ENCODE measurements at places on chromosomes 3 and 15.

- no peak for DNase-seq
These were observed 91.9 kb downstream of the RORA start for GRCh38 chr15:61137105-61137792.

DNA sequence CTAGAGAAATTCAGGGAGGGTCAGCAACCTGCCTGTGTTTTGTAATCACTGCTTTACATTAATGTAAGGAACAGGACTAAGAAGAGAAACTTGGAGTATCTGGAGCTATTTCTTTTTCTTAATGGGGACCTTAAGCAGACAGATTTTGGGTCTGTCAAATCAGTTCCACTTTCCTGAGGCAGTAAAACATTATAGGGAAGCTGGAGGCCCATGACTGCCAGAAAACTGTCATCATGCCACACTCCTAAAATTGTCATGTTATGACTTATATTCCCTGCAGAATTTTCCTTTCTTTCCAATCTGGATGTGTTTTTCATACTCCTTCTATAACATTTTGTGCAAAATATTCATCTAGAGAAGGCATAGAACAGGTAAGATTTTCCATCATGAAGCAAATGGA lies 28.8 kb downstream of the DGKG start:
- no peak for DNase-seq

GRCh38 chr15:69893863-69894262 lies 203.9 kb downstream of the TLE3 start:
- DNase-seq, result no peak

DNA sequence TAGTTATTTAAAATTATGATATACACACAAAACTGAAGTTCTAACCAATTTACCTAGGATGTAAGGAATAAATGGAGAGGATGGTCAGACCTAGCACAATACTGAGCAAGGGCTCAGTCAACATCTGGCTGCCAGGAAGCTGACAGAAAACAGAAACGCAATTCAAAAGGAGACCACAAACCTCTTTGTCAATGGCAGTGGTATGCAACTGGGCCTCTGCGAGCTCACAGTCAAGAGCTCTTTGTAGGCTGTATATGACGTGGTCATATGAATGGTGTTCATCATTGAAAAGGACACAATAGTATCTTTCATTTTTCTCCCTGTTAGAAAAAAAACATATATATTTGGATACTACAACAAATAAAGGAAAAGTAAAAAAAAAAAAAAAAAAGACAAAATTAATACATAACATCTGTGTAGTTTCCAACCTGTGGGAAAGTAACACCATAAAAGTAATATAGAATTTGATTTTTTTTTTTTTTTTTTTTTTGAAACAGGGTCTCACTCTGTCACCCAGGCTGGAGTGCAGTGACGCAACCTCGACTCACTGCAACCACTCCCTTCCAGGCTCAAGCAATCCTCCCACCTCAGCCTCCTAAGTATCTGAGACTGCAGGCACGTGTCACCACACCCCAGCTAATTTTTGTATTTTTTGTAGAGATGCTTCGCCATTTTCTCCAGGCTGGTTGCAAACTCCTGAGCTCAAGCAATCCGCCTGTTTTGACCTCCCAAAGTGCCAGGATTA lies 37.9 kb downstream of the UBR1 start:
- no peak for DNase-seq

DNA sequence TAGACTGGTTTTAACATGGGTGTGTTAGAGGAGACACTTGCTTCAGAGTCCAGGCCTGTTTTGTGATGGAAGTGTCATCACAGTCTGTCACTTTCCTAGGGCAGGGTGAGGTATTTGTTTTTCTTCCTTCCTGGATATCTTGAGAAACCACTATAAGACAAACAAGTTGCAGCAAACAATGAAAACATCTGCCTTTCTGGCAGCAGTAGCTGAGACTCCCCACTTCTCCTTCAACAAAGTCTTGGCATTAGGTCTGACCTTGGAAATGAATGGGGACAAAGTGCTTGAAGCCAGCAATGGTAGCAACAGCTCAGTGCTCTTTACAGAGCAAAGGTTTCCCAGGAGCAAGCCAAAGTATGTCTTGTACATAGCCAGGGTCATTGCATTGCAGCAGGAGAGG lies 64.6 kb downstream of the CD200 start:
- DNase-seq, result no peak

- DNase-seq, result no peak
These were observed 111.3 kb downstream of the AKAP13 start for GRCh38 chr15:85491691-85492090.

GRCh38 chr15:70337277-70338186 lies 239.8 kb upstream of the TLE3 start:
- no peak for DNase-seq

GRCh38 chr3:45321607-45322391 lies 66.6 kb upstream of the LARS2 start:
- no peak for DNase-seq

GRCh38 chr15:96924570-96924969 lies 594.1 kb downstream of the NR2F2 start:
- no peak for DNase-seq

DNA sequence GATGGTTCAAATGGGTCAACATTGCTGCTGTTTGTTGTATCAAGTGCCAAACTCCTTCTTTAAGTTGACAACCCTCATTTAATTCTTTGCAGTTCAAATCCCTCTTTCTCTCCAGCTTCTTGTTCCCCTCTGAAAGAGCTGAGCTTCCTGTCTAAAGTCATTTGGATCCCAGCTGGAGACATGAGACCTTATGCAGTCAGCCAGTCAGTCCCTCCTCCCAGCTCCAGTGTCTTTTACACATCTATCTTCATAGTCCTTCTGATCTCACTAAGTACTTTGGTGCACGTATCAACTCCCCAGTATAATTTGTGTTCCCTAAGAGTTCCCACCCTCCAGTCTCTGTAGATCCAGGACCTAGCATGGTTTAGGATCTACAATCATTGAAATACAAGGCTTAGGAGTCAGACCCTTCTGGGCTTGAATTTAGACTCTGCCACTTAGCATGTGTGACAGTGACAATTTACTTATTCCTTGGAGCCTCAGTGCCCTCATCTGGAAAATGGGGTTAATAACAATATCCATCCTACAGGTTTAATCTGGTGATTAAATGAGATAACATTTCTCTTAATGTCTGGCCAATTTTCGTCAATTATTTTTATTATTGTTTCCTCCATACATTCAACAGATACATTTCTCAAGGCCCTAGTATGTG lies 102.8 kb upstream of the SEMA6D start:
- no peak for DNase-seq

DNA sequence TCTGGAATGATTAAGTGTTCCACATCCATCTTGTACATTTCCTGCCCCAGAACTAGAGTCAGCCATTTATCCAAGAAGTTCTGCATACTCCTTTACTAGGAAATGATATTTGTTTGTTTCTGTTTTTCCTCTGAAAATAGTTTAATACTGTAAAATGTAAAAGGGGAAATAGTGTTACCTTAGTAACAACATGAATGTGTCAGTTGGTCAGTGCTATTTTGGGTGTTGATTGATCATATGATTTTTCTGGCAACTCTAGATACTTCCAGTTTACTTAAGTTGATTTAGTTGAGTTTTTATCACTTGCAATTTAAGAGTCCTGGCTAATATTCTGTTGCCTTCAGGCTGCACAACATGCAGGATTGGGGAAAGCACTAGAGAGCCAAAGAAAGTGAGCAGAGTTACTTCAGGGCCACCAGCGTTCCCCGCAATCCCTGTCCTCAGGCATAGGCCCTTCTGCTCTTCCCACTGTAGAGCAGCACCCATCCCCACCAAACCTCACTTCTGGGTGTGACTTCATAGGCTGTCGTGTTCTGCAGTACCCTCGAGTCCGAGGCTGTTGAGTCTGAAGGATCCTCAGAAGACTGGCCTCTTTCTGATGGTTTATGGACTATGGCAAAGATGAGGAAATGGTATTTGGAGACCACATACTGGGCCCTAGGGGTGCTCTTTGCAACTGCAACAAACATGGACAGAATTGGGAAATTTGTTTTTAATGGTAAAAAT lies 69.0 kb downstream of the CHD2 start:
- DNase-seq, result no peak

All from stimulated activated CD8-positive, alpha-beta memory T cell treated with anti-CD3 and anti-CD28 coated beads, Interleukin-4, amount 100 ng/mL, for 4 hours (primary cell).